ENCODE measurements at places on chromosomes 16 and 17.

- no peak for DNase-seq
These were observed 10.9 kb upstream of the KAT7 start for GRCh38 chr17:49777563-49777962.

- DNase-seq: no peak
These were observed 104.5 kb downstream of the CRLF3 start for GRCh38 chr17:30720013-30720471.

DNA sequence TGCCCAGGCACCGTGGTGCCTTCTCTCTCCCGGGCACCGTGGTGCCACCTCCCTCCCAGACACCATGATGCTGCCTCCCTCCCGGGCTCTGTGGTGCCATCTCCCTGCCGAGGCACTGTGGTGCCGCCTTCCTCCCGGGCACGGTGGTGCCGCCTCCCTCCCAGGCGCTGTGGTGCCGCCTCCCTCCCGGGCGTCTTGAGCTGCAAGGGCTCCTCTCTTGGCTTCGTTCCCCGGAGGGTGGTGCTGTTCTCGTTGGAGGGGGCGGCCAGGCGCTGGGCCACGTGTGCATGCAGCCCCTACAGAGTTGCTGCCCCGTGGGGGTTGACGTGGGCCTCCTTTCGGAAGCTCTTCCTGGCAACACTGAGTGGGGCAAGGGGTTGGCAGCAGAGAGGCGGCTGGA, 8.2 kb downstream of the CENPX start:
- DNase-seq: no peak

DNA sequence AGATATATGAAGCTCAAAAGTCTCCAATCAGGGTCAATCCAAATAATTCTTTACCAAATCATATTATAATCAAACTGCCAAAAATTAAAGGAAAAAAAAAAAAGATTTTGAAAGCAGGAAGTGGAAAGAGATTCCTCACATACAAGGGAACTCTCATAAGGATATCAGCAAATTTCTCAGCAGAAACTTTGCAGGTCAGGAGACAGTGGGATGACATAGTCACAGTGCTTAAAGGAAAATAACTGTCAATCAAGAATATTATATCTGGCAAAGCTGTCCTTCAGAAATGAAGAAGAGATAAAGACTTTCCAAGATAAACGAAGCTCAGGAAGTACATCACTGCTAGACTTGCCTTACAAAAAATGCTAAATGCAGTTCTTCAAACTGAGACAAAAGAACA, 40.0 kb upstream of the CDYL2 start:
- no peak for DNase-seq

- peak; percentile 30 for DNase-seq
These were observed 91.0 kb downstream of the GSG1L start for GRCh38 chr16:27972500-27972899.

- no peak for DNase-seq
These were observed 31.1 kb downstream of the DHRS7C start for GRCh38 chr17:9760266-9760665.

DNA sequence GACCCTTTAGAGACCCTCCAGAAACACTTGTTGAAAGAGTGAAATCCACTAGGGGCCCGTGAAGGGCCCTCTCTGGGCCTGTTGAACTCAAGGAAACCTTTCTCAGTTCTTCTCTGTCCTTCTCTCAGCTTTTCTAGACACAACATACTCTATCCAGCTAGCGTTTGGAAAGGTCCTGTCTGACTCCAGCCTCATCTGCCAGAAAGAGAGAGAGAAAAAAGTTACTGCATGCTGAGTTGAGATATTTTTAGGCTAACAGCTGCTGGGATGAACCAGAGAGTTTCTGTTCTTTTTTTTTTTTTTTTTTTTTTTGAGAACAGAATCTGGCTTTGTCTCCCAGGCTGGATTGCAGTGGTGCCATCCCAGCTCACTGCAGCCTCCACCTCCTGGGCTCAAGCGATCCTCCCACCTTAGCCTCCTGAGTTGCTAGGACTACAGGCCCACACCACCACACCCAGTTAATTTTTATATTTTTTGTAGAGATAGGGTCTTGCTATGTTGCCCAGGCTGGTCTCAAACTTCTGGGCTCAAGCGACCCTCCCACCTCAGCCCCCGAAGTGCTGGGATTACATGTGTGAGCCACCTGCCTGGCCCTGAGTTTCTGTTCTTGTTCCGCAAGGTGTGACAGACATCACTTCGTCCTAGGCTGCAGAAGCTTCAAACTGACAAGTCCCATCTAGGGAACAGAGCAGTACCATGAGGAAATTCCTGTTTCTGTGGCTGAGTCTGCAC, 14.9 kb upstream of the TEX2 start:
- no peak for DNase-seq

- no peak for DNase-seq
These were observed 11.3 kb downstream of the TBX4 start for GRCh38 chr17:61463316-61464129.

GRCh38 chr16:19210280-19210924, 42.4 kb downstream of the SYT17 start:
- no peak for DNase-seq

GRCh38 chr17:10226930-10227695, 28.7 kb upstream of the GAS7 start:
- DNase-seq: peak; percentile 17

DNA sequence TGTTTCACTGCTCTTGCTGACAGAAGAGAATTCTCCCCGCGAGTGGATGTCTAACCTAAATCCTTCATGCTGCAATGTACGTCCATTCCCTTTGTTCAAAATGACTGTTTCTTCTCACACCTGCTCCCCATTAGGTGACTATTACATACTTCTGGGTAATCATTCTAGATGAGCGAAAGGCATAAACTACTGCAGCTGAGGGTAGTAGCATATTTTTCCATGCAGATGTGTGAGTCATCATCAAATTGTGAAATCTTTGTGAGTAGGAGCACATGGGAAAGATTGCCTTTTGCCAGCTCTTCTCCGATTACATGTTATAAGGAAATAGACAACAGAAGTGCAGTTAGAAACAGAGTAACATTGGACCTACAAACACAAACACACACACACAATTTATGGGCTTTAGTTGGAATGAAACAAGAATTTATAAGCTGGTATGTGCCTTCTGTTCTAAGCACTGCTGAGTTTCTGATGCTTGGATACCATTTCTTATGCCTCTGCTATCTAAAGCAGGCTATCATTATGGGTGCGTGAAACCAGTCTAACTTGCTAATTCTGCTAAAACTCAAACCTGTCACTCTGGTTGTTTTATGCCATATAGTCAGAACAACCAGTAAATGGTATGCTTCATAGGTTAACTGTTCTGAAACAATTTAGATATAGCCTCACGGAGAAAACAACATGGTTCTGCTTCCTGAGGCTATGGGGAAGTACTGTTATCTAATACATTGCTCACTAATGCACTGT, 346.9 kb upstream of the PSMD7 start:
- DNase-seq: no peak

DNA sequence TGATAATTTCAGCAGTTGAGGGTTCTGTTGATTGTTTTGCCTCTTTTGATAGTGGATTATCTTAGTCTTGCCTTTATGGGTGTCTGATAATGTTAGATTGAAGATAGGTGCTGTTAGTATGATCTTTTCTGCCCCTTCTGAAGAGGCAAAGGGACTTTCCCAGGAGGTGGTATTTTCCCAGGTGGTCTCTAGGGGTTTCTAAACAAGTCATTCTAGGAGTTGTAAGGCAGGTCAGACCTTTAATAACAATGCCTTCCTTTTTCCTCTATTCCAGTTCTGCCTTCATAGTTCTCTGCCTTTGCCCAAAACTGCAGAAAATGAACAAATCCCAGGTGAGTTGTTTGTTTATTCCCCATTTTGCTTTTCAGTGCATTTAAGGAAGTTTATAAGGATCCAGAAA, 4.3 kb downstream of the ZFP1 start:
- DNase-seq: no peak

GRCh38 chr16:84633622-84634021, 14.7 kb upstream of the KLHL36 start:
- DNase-seq: no peak

DNA sequence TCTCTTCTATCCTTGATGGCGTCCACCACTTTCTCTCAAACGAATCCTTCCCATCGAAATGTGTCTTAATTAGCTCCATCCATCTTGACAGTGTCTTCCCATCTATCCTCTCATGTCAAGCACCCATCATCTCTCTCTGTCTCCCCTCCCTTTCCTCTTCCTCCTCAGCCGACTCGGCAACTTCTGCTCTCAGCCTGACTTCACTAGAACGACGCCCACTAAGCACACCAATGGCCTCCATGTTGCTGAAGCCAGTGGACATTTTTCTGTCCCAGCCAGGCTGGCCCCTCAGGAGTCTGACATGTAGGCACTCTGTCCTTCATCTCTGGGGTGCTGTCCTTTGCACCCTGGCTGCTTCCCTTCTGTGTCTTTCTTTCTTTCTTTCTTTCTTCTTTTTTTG, 2.5 kb upstream of the SPATA20 start:
- DNase-seq: no peak

DNA sequence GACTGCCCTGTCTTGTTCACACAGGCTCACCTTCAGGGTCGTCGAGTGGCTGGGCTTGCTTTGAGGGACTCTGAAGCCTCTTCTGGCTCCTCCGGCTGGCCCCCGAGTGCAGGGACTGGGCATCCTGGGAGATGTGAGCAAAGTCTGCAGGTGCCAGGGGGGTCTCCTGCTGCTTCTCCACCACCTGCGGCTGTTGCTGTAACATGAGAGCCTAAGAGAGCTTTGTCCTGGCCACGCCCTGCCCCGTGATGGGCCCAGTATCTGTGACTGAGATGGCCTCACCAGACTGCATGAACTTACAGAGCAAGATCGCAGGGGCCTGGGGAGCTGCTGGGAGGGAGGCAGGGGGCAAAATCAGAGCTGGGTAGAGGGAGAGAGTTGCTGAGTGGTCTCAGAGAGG, 12.5 kb downstream of the ERN2 start:
- DNase-seq: no peak

GRCh38 chr16:87333581-87334331, 16.6 kb upstream of the C16orf95 start:
- no peak for DNase-seq

DNA sequence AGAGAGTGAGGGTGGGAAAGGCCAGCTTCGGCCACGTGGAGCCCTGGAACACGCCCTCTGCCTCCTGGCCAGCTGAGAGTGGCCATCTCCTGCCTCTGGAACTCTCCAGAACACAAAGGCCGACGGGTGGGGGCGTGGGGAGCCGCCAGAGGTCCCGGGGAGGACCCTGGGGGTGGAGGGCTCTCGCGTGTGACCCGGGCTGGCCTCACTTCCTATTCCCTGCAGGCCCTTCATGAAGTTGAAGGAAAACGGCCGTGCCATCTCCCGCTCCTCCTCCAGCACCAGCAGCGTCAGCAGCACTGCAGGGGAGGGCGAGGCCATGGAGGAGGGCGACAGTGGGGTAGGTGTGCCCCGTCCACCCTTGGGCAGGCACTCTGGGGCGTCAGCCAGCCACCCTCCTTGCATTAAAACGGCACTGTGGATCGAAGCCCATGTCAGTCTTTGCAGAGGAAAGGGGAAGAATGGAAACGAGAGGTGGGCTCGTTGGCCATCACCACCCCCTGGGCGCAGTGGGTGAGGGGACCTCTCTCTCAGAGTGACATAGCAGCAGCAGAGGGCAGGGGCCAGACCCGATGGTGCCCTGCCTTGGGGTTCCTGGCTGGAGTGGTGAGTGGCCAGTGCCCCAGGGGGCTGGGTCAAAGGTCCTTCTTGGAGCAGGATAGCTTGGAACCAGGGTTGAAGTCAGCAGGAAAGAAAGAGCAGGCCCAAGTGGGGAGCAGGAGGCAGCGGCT, 37.1 kb downstream of the OR1D5 start:
- DNase-seq: no peak
